ENCODE measurements at places on chromosomes 11 and 22. TPM values are rescaled to one million over a fixed set of nuclear protein-coding genes. Genes with fewer than 3 reads are reported as not detected.

The KCTD14 gene
- total RNA-seq, result 1.5 TPM

The CDCA5 gene
- 17.3 TPM for total RNA-seq

The MS4A15 gene
- not detected for total RNA-seq

The UPK3A gene
- total RNA-seq, result not detected

GRCh38 chr22:48943567-48944432 is 883.9 kb downstream of the BRD1 start:
- H3K27me3 ChIP-seq, result no peaks in the 10 kb centered on the region
- DNase-seq, result no peak
- H3K27ac ChIP-seq, result no peak overlapping the region
- H3K36me3 ChIP-seq, result no peaks in the 10 kb centered on the region
- no peaks in the 10 kb centered on the region for H3K4me1 ChIP-seq
- no peak overlapping the region for H3K4me3 ChIP-seq

- DNase-seq, result no peak
- H3K27ac ChIP-seq, result no peak overlapping the region
- no peaks in the 10 kb centered on the region for H3K27me3 ChIP-seq
- no peaks in the 10 kb centered on the region for H3K36me3 ChIP-seq
- H3K4me3 ChIP-seq, result no peak overlapping the region
Measured at GRCh38 chr11:33366918-33367317, 109.7 kb downstream of the HIPK3 start.

- no peaks in the 10 kb centered on the region for H3K36me3 ChIP-seq
- no peak overlapping the region for H3K4me3 ChIP-seq
- H3K27ac ChIP-seq, result no peak overlapping the region
- no peaks in the 10 kb centered on the region for H3K4me1 ChIP-seq
- H3K27me3 ChIP-seq, result peaks cover 37% of the 10 kb centered on the region
- DNase-seq, result peak; percentile 75
Measured at GRCh38 chr11:20647976-20648565, 21.3 kb upstream of the NELL1 start.

GRCh38 chr11:28621753-28622152 is 513.6 kb downstream of the METTL15 start:
- no peaks in the 10 kb centered on the region for H3K36me3 ChIP-seq
- no peak for DNase-seq
- peaks cover 14% of the 10 kb centered on the region for H3K4me1 ChIP-seq
- no peak overlapping the region for H3K4me3 ChIP-seq

- H3K4me3 ChIP-seq, result peak overlapping the region; percentile 55
- peaks cover 18% of the 10 kb centered on the region for H3K27me3 ChIP-seq
- no peak for DNase-seq
- peaks cover 6% of the 10 kb centered on the region for H3K36me3 ChIP-seq
- H3K27ac ChIP-seq, result no peak overlapping the region
- no peaks in the 10 kb centered on the region for H3K4me1 ChIP-seq
Measured at GRCh38 chr22:50169181-50169759, 1.3 kb upstream of the PANX2 start.

- peaks cover 6% of the 10 kb centered on the region for H3K4me1 ChIP-seq
- H3K27ac ChIP-seq, result no peak overlapping the region
- H3K4me3 ChIP-seq, result no peak overlapping the region
- no peaks in the 10 kb centered on the region for H3K36me3 ChIP-seq
- H3K27me3 ChIP-seq, result no peaks in the 10 kb centered on the region
- DNase-seq, result no peak
Measured at GRCh38 chr11:58316142-58316541, 42.7 kb downstream of the OR5B17 start.

DNA sequence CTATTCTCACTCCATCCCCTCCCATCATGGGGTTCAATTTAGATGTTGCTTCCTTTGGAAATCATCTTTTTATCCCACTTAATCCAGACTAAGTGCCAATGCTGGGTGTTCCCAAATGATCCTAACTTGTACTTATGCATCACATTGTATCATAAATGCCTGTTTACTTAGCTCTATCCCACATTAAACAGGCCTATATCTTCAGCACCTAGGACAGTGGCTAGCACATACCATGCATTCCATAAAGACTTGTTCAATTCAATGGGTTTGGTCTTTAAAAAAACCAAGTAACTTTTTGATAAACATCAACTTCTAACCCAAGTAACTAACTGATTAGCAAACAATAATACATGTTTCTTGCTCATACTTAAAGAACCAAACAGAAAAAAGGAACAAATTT is 40.6 kb downstream of the RSF1 start:
- H3K27ac ChIP-seq, result no peak overlapping the region
- no peaks in the 10 kb centered on the region for H3K27me3 ChIP-seq
- no peaks in the 10 kb centered on the region for H3K4me1 ChIP-seq
- peak; percentile 30 for DNase-seq

GRCh38 chr11:37141707-37142106 is 543.7 kb upstream of the RAG2 start:
- no peak overlapping the region for H3K4me3 ChIP-seq
- no peaks in the 10 kb centered on the region for H3K4me1 ChIP-seq
- peak; percentile 3 for DNase-seq
- no peaks in the 10 kb centered on the region for H3K36me3 ChIP-seq
- no peak overlapping the region for H3K27ac ChIP-seq

- no peaks in the 10 kb centered on the region for H3K36me3 ChIP-seq
- DNase-seq, result no peak
- H3K27ac ChIP-seq, result peak overlapping the region; percentile 16
- H3K27me3 ChIP-seq, result no peaks in the 10 kb centered on the region
- H3K4me3 ChIP-seq, result no peak overlapping the region
Measured at GRCh38 chr11:111932611-111932950, 4.6 kb upstream of the DIXDC1 start.

DNA sequence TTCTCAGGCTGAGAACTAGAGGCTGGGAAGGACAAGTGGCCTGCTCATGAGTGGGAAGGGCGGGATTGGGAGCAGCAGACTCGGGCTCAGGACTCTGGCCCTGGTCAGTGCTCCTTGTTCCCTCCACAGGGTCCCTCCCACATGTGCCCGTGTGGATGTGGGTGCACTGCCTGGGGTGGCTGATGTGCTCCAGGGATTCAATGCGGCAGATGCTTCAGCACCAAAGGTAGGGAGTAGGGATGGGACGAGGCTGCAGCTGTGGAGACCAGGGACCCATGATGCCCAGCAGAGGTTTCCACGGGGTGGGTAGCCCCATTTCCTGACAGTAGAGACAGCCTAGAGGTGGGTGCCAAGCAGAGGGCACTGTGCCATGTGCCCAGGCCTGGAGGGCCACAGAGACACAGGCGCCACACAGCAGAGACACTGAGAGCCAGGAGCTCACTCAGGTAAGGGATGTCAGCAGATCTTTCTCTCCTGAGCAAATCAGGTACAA is 89.5 kb downstream of the GGTLC2 start:
- no peak for DNase-seq
- H3K4me3 ChIP-seq, result no peak overlapping the region
- H3K27ac ChIP-seq, result no peak overlapping the region
- H3K36me3 ChIP-seq, result no peaks in the 10 kb centered on the region

- H3K36me3 ChIP-seq, result no peaks in the 10 kb centered on the region
- H3K27me3 ChIP-seq, result no peaks in the 10 kb centered on the region
- DNase-seq, result no peak
- H3K27ac ChIP-seq, result no peak overlapping the region
Measured at GRCh38 chr11:34825670-34826383, 90.4 kb downstream of the APIP start.

- DNase-seq, result peak; percentile 90
- peak overlapping the region; percentile 92 for H3K4me3 ChIP-seq
- H3K27ac ChIP-seq, result peak overlapping the region; percentile 98
- H3K36me3 ChIP-seq, result peaks cover 26% of the 10 kb centered on the region
- H3K4me1 ChIP-seq, result peaks cover 16% of the 10 kb centered on the region
Measured at GRCh38 chr11:102111011-102111786, 952 bp downstream of the YAP1 start.
